ENCODE measurements at places on chromosomes 2 and 18. TPM values are rescaled to one million over a fixed set of nuclear protein-coding genes. Genes with fewer than 3 reads are reported as not detected.
A peak's percentile ranks its signal among the peaks of the same experiment; 100 is the strongest.

IL18R1 gene
- total RNA-seq = 0.18 TPM

DNA sequence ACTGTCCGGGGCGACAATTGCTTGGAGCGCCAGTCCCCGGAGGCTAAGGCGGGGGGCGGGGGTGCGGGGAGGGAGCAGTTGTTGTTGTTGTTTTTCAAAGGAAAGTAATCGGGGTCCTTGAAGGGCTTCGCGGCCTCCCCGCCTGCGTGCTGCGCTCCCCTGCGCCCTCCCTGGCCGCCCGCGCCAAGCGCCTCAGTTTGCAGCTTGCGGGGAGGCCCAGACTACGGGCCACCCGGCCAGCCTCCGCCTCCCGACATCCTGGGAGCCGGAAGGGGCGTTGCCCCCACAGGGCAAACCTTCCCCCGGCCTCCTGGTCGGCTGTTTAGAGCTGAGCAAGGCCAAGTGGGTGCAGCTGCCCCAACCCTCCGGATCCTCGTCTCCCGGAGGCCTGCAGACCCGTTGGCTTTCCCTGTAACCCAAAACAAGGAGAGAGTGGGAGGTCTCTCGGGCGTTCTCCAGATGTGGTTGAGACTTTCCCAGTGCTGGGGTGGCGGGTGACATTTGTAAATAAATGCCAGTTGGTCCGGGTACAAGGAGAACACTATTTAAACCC is 3.7 kb upstream of the SIX3 start:
- no peak for DNase-seq

- DNase-seq = peak; percentile 46
Measured at GRCh38 chr2:40317046-40317445, 134.8 kb downstream of the SLC8A1 start.

DNA sequence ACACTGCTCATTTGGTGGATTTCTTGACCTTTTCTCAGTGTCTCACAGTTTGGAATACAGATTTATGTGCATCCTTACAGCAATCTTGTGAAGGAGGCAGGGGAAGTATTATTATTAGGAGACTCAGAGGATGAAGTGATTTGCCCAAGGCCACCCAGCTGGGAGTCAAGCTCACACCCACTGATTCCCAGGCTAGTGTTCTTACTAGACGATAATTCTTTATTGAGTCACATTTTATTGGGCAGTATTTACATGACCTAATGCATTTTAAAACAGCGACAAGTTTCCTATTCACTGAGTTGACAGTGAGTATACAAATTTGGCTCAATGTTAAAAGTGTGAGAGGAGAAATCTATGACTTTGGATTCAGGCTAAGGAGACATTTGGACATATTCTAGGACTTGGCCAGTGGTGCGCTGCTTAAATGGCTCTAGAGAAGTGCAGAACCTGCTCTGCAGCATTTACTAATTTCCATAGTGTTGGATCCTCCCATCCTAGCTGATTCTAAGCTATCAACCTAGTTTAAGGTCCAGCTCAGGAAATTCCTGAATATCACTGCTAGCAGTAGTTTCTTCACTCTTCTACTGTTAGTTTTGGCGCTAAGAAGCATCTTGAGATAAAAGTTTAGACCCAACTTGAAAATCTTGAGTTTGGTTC is 199.3 kb downstream of the MTX2 start:
- no peak for DNase-seq

- DNase-seq = no peak
Measured at GRCh38 chr2:205687641-205687956, 5.3 kb downstream of the NRP2 start.

DNA sequence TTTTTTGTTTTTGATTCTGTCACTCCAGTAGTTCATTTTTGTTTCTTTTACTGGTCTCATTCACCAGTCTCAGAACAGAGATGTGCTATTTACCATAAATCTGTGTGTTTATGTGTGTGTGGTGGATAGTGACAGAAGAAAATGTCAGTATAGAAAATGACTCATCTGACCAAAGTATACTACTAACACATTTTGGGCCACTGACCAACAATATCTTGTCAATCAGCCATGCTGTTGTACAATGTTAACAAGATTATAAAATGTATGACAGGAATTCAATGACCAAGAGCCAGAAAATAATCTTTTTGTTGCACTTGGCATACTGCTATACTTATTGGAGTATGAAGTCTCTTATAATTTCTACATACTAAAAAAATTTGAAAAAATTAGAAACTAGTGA is 1081.4 kb upstream of the NRXN1 start:
- DNase-seq = peak; percentile 70

GRCh38 chr2:9310377-9310776 is 103.8 kb downstream of the ASAP2 start:
- peak; percentile 82 for DNase-seq

All from IMR-90 (cell line).